ELR (cell line): ENCODE measurements at places on chromosomes 12 and 14.

- peak; percentile 33 for DNase-seq
These were observed 28.4 kb upstream of the BDKRB2 start for GRCh38 chr14:96176275-96176674.

GRCh38 chr14:22517117-22517720 lies 71.8 kb downstream of the DAD1 start:
- no peak for DNase-seq

GRCh38 chr12:45532113-45532512 lies 197.4 kb upstream of the ARID2 start:
- DNase-seq = no peak

DNA sequence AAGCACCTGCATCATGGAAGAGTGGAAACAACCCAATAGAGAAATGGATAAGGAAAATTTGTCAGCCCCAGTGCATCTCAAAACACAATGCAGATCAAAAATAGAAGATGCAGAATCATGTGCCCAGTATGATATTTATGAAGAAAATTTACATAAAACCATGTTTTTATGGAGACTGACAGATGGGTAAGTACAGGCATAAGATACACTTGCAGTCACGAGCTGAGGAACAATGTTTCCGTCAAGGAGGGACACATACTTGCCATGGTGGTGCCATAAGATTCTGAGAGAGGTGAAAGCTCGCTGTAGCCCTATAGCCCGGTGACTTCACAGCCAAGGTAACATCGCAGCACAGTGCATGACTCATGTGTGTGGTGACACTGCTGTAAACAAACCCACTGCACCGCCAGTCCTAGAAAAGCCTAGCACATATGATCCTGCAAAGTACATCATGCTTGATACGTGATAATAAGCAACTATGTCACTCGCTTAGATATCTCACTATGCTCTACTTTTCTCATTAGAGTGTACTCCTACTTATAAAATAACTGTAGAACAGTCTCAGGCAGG lies 112.6 kb downstream of the RIMBP2 start:
- DNase-seq = no peak
